Heart left ventricle (tissue), 16 donors: ENCODE measurements at places on chromosomes 16 and 17.

DNA sequence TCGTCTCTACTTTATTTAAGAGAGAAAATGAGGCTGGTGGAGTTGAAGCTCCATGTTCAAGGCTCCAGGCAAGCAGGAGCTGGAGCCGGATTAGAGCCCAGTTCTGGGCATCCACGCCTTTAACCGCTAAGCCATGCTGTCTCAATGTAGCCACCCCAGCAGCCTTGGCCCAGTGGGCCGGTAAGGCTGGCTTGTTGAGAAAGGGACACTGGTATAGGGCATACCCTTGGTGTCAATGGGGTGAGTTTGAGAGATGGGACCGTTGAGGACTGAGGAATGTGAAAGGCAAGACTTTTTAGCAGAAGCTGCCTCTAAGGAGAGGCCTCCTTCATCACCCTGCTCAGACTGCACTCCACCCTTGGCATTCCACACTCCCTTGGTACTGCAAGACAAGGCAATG, 147.4 kb downstream of the CYLD start:
- DNase-seq = no peak

DNA sequence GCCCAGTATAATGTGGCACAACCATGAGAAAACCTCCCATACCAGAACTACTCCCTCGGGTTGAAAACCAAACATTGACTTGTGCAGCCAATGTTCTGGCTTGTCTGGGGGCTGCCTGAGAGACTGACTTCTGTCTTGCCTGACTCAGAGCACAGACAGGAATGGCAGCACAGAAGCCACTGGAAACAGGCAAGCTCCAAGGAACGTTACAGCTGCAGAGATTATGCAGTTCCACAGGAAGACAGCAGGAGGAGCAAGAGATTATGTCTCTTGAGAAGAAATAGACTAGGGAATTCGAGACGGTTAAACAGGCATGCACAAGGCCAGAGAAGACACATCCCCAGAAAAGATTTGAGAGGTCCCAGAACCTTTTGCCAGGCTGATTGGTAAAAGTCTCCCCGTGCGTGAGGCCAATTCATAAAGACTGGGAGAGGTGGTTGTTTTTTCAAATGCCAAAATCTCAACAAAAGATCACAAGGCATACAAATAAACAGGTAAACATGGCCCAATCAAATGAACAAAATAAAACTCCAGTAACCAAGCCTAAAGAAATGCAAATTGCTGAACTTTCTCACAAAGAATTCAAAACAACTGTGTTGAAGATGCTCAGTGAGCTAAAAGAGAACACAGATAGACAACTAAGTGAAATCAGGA, 90.6 kb upstream of the CDH5 start:
- DNase-seq = no peak

GRCh38 chr17:74888469-74888868, 5.0 kb downstream of the FADS6 start:
- no peak for DNase-seq

- peak; percentile 51 for DNase-seq
Observed at GRCh38 chr16:50273888-50274325, 7.6 kb downstream of the ADCY7 start.

GRCh38 chr16:71637398-71637797, 11.4 kb downstream of the MARVELD3 start:
- DNase-seq = no peak

DNA sequence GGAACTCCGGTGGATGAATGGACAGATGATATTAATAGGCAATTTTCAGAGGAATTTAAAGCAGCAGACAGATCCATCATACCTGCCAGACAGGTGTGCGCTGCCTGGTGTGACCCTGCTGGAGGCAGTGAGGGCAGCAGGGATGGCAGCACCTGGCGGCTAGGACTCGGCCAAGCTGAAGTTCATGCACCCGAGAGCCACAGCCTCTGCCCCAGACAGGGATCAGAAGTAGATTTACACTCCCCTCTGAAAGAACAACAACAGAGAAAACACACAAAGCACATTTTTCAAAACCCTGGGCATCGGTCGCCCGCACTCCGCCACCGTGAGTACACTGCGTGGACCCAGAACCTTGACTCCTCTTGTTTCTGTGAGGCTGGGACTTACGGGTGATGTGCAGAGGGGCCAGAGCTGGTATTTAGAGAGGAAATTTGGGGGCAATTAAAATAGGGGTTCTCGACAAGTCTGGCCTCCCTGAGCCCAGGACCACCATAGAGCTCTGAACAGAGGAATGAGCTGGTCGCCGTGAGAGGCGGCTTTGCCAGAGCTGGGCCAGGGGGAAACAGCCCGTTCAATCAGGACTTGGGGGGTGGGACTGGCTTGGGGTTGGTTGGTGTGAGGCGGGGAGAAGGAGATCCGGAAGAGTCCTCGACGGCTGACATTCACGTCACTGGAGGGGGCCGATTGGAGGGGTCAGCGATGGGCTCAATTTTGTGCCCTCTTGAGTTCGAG, 101.0 kb downstream of the METRNL start:
- no peak for DNase-seq

GRCh38 chr17:79833110-79833450, 6.2 kb downstream of the CBX4 start:
- DNase-seq = no peak

DNA sequence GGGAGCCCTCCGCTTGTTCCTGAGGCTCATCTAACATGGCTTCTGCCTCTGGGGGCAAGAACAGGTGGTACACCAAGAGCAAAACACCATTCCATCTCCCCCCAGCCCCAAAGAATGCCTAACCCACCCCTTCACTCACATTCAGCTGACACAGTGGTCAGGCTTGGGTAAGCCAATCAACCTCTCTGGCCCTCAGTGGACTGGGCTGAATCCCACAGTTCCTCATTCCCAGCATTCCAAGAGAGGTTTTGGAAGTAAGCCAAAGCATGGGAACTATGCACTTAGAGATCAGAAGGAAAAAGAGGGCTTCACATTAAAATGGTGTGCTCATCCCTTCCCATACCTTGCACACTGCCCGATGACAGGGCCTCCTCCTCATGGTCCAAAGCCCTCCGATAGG, 7.8 kb downstream of the PIGS start:
- no peak for DNase-seq

DNA sequence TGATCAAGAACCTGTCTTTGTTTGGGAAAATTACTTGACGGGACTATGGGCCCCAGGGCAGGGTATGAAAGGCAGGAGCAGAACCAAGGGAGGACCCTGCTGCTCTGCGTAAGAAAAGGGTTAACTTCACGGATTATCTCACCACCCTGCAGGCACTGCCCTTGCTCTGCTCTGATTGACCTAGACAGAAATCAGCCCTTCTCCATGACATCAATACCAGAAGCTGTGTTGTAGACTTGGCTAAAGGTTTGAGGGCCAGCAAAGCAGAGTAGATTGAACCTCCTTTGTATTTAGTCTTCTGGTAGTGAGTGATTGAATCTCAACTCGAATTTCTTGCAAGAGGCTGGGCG, 52.9 kb upstream of the ETV4 start:
- no peak for DNase-seq

GRCh38 chr17:48795444-48796162, 21.4 kb downstream of the TTLL6 start:
- DNase-seq = no peak

DNA sequence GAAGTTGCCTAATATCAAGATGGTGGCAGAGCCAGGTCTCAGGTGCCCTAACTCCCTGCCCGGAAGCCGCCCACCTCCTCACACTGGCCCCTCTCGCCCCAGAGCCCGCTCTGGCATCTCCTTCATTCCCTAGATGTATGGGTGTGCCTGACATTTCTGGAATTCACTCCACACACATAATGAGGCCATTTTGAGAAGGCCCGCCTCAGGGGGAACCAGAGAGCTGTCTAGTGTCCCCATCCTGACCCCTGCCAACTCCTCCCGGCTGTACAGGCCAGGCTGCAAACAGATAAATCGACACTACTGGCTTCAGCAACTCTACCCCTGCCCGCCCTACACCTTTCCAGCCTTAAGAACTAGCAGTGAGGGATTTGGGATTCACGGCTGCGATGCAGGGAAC, 7.7 kb downstream of the WNT3 start:
- no peak for DNase-seq

- DNase-seq = no peak
Observed at GRCh38 chr17:66548659-66549310, 246.4 kb downstream of the PRKCA start.

DNA sequence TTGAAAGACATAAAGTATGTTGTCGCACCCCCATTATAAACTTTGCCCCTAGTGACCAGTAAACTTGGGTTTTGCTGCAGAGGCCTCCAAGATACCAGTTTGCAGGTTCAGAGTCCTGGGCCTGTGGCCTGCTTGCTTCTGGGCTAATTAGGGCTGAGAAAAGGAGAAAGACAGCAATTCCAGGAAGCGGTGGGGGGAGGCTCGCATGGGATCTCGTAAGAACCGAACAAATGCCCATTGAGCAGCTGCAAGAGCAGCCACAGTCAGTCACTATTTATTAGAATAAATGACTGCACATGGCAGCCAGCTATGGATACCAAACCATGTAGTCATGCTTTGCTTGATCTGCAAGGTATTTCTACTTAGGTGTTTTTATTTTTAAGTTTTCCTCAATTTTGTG, 4.9 kb downstream of the SHISA9 start:
- no peak for DNase-seq

DNA sequence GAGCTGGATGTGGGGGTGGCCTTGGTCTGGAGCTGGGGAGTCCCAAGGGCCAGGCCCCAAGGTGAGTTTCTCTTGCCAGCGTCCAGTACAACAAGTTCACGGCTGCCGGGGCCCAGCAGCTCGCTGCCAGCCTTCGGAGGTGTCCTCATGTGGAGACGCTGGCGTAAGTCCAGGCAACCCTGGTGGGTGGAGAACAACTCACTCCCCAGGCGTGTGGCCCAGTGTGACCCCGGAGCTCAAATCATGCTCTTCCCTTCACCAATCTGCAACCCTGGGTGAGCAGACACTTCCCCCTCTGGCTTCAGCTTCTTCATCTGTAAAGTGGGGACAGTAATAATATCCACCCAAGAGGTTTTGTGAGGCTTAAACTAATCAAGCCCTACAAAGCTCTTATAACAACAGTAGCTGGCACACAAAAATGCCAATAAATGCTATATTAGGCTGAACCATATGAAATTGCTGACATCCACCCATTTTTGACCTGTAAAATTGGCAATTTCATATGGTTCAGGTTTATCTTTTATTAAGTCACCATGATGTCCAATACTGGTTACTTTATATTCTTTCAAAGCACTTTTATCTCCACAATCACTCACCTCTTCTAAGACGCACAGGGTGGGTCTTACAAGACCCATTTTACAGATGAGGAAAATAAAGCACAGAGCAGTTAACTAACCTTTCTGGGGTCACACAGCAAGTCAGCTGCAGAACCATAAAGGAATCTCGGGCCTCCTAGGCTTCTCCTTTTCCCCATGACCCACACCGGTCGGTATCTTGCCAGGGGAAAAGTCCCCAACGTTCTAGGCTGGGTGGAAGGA, 19.7 kb downstream of the DEXI start:
- DNase-seq = peak; percentile 87

DNA sequence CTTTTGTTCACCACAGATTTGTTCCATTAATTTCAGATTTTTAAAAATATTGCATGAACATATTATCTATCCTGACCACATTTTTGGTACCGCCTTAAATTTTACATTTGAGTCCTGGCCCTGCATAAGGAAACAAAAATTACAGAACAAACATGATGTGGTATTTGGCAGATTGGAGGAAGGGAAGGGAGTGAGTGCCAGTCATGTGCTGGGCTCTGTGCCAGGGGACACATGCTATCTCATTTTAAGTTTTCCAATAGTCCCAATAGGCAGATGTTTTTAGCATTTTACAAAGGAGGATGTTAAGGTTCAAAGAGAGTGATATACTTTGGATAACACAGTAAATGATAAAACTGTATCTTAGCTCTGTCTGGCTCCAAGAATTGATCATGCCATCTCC, 185.1 kb downstream of the CDK5R1 start:
- DNase-seq = peak; percentile 33

DNA sequence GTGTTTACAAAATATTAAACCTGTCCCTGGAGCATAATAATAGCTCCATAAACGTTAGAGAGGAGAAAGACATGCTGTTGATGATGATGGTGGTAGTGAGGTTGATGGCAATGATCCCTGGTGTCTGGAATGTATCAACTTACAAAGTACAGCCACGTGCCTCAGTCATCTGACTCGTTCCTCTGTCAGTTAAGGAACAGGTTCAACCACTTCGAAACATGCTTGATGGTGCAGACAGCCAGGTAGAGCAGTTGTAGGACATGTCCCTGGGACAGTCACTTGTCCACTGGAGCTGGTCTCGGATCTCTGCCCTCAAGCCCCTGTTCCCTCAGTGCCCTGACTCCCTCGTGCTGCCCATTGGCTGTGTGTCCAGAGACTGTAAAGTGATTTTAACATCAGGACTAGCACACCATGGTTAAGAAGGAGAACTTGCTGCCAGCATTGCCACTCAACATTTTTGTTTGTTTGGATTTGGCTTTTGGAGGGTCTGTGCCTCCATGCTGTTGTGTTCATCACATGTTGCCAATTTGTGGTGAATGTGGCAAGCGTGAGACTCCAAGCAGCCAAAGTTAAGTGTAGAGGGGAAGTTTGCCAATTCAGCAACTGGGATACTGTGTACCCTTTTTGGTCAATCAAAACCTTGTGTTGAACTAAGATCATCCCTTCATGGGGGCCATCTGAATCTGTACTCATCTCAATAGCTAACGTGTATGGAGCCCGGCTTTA, 16.3 kb upstream of the SALL1 start:
- DNase-seq = no peak

- DNase-seq = peak; percentile 22
Observed at GRCh38 chr16:630815-631405, at the start of gene WFIKKN1. Gene WFIKKN1, plus strand, starts transcription at chr16:630985. Its CDS starts 269 bp downstream, at chr16:631254.

GRCh38 chr17:33291248-33292200, 1.6 kb downstream of the ASIC2 start:
- DNase-seq = no peak

- no peak for DNase-seq
Observed at GRCh38 chr17:41516830-41517283, 1.8 kb downstream of the KRT15 start.

DNA sequence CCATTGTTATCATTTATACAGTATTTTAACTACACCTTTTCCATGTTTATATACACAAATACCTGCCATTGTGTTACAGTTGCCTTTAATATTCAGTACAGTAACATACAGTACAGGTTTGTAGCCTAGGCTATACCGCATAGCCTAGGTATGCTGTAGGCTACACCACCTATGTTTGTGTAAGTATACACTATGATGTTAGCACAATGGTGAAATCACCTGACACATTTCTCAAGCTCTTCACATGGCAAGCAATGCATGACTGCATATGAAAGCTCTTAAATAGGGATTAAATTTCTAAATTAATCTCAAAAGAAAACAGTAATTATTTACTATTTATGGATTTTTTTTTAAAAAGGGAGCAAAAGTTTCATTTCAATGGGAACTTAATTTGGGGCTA, 12.0 kb downstream of the LRRC37B start:
- DNase-seq = no peak
